ENCODE measurements at places on chromosomes 3 and 15. TPM values are rescaled to one million over a fixed set of nuclear protein-coding genes. Genes with fewer than 3 reads are reported as not detected.

DNA sequence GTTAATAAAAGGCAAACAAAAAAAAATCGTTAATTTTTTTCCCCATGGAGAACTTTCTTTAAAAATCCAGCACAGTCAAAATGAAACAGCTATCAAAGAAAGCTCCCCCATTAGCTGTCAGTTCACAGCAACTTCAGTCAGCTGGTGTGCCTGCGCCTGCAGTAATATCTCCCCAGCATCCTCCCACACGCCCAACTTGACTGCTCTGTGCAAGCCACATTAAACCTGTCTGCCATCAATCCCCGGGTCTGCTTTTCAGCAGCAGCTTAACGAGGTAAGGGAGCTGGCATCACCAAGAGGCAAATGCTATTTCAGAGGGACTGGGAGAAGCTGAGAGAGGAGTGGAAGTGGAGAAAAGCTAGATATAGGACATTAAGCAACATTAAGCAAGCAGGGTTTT lies 337.5 kb downstream of the GAP43 start:
- DNase-seq, result no peak

The SLC22A13 gene
- 0.44 TPM for total RNA-seq

- no peak for DNase-seq
Measured at GRCh38 chr15:49423021-49423420, at the start of gene FGF7. Gene FGF7, plus strand, starts transcription at chr15:49423242. Its CDS starts 1,056 bp downstream, at chr15:49424298.

The CTXN2 gene
- 0.14 TPM for total RNA-seq

Data from endothelial cell of umbilical vein (primary cell).